NCI-H1436 (cell line): ENCODE measurements at places on chromosomes 7 and 10.

DNA sequence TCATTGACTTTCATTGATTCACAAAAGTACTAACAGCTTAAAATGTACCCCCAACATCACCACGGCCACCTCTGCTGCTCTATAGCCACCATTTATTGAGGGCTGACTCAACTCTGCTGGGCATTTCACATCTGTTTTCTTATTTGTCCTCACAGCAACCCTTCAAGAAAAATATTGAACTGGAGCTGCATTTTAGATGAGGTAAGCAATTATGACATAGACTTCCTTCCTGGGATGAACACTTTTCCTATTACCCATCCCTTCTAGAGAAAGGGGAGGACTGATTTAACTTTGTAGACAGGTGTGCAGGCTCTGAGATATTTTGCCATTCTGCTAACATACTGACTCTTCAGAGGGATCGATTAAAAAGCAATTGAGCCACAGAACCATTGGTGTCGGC, 217.4 kb downstream of the CACNA2D1 start:
- DNase-seq: no peak

GRCh38 chr7:47153058-47153457, 428.9 kb downstream of the TNS3 start:
- DNase-seq: no peak

GRCh38 chr7:41093141-41093540, 609.7 kb downstream of the INHBA start:
- no peak for DNase-seq

GRCh38 chr7:29606287-29606721, 42.7 kb downstream of the PRR15 start:
- DNase-seq: no peak

GRCh38 chr7:15433151-15433550, 128.7 kb downstream of the AGMO start:
- peak; percentile 46 for DNase-seq

DNA sequence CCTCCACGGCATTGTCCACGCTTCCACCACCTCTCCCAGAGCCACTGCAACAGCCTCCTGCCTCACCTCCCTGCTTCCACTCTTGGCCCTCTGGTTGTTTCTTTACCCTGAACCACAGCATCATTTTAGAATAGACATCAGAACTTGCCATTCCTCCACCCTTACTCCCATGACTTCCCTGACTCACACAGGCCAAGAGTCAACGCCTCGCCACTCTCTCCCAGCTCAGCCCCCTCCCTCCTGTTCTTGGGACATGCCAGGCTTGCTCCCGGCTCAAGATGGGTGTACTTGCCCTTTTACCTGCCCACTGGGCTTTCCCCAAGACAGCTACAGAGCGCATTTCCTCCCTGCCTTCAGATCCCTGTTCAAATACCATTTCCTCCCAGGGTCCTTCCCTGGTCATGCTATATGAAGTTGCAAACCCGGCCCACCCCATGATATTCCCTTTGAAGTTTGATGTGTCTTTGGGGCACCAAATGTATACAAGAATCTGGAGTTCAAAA, 429.1 kb downstream of the RPS24 start:
- no peak for DNase-seq

- no peak for DNase-seq
Observed at GRCh38 chr10:111874576-111874975, 309.0 kb downstream of the GPAM start.

DNA sequence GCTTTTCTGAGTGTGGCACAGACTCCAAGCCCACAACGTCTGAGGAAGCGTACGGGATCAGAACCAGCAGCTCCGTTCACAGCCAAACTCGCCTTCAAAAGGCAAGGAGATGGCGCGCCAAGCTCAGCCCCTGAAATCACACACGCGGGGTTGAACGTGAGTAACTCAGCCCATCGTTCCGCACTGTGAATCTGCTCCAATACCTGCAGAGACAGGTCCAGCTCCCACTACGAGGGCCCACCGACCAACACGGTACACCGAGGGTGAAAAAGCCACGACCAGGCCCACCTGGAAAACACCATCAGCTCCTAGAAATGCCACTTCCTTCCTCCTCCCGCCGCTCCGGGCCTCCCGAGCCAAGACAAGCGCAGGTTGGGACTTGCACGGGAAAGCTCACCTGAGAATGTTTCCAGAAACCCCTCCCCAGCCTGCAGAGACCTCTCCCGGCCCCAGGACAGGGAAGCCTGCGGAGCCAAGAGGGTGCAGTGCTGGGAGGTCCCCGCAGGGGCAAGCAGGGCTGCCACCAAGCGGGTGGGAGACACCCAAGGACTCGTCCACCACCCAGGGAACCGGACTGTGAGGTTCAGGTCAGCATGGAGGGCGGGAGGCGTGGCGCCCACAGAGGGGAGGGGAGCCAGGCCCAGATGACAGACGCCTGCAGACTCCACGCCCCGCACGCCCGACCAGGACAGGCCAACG, 93.9 kb upstream of the PDGFA start:
- DNase-seq: no peak

- no peak for DNase-seq
Observed at GRCh38 chr10:30775779-30776591, 146.4 kb upstream of the LYZL2 start.

DNA sequence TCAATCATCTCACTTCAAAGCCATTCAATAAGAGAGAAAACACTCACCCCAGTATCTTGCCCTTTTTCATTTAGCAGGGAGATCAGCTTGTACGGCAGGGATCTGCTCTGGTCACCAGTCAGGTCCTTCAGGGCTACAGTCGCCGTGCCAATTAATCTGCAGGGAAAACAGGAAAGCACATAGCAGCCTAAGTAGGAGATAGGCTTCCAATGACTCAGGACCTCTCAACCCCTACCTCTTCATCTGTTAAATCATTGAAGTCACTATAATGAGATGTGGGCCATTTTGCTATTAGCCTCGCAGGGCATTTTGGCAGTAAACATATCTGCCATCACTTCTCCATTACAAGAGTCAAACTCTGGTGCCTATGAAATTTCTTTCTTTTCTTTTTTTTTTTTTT, 50.8 kb downstream of the MYOF start:
- DNase-seq: no peak
